ENCODE measurements at places on chromosomes 2 and 18. TPM values are rescaled to one million over a fixed set of nuclear protein-coding genes. Genes with fewer than 3 reads are reported as not detected.

Gene NLRC4
- total RNA-seq = 0.53 TPM

GRCh38 chr18:64966667-64967066 is 784.1 kb upstream of the CDH7 start:
- DNase-seq = peak; percentile 6

GRCh38 chr2:135965756-135966155 is 19.7 kb downstream of the DARS1 start:
- no peak for DNase-seq

GRCh38 chr2:49110571-49110970 is 43.7 kb downstream of the FSHR start:
- DNase-seq = no peak

Gene HOXD3
- not detected for total RNA-seq

DNA sequence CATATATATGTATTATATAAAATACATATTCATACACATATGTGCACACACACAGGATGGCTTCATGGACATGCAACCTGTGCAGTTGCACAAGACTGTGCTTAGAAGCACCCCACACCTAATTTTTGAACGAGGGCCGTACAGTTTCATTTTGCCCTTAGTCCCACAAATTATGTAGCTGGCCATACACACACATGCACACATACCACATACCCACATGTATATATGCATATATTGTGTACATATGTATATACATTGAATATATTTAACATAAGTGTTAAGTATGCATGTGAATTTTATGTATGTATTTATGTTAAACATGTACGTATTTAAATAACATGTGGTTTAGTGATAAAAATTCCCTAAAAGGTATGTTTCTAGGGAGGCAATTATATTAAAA is 18.3 kb downstream of the GPATCH11 start:
- DNase-seq = no peak

DNA sequence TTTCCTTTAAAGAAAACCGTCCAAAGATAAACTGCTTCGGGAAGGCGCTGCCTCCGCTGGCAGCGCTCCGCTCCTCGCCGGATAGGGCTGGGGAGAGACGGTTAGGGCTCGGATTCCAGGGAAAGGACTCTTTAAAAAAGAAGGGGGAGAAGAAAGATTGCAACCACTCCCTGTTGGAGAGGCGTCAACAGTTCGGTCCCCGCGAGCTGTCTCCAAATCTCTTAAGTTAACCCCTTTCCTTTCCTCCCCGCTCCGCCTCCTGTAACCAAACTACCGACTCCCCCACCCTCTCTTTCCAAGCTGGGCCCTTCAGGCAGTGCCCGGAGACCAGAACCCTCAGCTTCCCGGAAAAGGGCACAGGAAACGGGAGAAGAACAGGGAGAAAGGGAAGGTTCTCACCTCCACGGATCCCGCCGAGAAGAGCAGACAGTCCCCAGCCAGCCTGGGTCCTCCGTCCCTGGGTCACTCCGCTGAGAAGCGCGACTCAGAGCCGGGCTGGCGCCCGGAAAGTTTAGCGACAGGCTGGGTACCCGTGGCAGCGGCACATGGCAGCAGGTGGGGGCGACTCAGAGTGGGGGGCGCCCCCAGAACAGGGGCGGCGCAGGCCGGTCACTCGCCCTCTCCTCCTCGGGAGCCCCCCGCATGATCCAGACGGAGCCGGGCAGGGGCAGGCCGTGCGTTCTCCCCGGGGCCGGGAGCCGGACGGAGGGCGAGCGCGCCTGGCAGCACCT is 675 bp downstream of the FZD5 start:
- DNase-seq = no peak

Gene UNC80
- under 0.01 TPM for total RNA-seq

GRCh38 chr2:174544156-174544555 is 53.4 kb downstream of the WIPF1 start:
- DNase-seq = no peak

DNA sequence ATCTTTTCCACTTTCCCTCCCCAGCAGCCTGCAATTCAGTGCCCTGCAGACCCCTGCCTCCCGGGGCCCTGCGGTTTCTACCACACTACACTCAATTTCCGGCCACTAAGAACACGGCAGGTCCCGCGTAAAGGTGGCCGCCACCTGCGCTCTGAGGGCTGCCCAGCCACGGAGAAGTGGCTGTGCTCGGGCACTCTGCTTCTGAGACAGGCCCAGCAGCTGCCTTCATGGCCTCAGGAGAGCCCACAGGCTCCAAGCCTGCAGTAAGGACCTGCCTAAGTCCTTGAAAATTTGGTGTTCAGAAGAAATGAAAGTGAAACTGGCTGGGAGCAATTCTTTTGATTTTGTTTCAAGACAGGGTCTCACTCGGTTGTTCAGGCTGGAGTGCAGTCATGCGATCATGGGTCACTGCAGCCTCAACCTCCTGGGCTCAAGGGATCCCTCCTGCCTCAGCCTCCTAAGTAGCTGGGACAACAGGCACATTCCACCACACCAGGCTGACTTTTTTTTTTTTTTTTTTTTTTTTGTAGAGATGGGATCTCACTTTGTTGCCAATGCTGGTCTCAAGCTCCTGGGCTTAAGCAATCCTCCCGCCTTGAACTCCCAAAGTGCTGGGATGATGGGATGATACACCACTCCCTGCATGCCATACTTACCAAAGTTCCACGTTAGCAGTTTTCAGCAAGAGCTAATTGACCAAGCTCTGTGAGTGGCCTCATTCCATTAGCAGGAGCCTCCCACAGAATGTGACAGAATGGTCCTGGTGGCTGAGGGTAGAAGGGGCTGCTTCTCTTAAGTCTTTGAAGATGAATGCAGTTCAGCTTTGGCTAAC is 14.6 kb upstream of the ALPP start:
- DNase-seq = no peak

Gene PUS10
- 5.9 TPM for total RNA-seq

Gene TUBA4B
- total RNA-seq = not detected

DNA sequence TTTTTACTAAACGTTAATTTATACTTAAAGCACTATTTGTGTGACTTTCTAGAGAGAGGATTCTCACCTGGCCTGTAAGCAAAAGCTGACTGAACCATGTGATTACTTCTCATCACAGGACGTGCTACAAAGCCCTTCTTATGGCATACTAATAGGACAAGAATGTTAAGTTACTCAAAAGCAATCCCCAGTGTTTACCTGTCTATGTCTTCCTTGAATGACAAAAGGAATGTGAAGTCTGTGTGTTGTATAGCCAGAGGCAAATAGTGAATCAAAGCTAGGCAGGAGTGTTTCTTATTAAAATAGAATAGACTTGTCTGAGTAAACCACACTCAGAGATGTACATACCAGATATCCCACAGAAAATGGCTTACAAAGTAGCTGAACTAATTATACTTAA is 1465.5 kb downstream of the SUCLG1 start:
- DNase-seq = peak; percentile 99

Gene AKAIN1
- total RNA-seq = not detected

DNA sequence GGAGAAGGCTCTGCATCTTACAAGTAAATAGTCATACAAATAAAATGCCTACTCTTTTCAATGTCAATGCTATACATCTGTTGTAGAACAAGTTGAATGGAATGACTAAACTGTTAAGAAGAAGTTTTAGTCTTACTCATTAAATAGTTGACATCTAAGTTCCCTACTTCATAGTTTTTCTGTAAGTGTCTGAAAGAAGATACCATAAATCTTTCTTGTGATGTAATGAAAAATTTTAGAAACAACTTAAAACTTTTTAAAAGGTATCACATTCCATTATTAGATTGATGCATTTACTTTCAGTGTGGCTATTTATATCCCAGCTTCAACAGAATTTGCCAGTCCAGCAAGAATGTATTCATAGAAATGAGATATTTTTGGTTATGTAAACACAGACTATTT is 185.2 kb upstream of the EPC2 start:
- DNase-seq = no peak

DNA sequence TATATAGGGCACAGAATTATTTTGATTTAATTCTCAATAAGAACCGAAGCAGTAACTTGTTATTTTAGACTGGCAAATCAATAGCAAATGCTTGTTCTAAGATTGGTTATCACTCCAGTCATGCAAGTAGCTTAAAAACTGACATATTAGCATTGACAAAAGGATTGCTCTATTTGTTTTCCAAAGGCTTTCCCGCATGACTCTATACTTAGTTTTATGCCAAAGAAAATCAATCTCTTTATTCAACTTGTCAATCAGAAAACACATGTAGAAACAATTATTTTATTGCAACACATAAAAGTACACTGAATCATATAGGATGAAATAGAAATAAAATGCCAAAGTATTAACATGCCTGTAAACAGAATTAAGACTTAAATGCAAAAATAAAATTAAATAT is 108.4 kb downstream of the AFF3 start:
- no peak for DNase-seq

Gene CENPA
- 0.26 TPM for total RNA-seq

Gene LYG1
- 0.77 TPM for total RNA-seq

DNA sequence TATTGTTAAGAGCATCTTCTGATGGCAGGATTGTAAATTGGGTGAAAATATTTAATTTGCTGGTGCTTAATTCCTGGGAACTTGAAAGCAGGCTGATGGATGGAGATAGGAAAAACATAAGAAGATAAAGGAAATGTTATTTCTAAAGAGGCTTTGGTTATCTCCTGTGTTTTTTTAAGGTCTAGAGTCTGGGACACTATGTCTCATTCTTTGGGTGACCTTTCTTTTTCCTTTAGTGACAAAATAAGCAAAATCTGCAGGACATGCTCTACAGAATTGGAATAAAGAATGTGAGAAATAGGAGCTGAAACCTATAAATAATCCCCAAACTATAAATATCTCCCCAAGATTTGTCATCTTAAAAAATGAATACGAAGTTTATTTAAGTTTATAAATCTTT is 241.7 kb downstream of the DSC3 start:
- no peak for DNase-seq

GRCh38 chr2:54956111-54956627 is 94.1 kb downstream of the RTN4 start:
- DNase-seq = peak; percentile 29

- no peak for DNase-seq
Measured at GRCh38 chr2:210842896-210843295, 286.5 kb downstream of the CPS1 start.

Measured in bronchial epithelial cell (primary cell).